Stimulated activated naive CD8-positive, alpha-beta T cell treated with anti-CD3 and anti-CD28 coated beads, Interleukin-15, Interleukin-2, amounts not matched to agents 100 U/mL and 50 U/mL, for 24 hours (primary cell): ENCODE measurements at places on chromosomes 7 and 10.

- DNase-seq = no peak
Measured at GRCh38 chr10:45008524-45009161, 7.9 kb downstream of the ZNF22 start.

DNA sequence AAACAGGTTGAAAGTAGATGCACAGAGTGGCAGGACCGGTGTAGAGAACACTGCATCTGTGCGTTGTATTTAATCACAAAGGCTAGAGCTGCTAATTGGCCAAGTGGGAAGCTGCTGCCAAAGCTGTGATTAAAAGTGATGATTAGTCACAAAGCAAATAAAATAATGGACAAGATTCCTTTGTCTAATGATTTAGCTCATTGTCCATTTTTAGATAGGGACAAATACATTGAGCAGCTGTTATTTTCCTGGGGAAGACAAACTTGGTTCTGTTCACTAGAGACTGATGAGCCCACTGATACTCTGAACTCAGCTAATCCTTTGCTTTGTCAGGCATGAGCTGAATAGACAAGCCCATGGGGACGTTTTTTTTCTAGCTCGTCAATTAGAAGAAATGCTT is 19.7 kb downstream of the UBE3C start:
- no peak for DNase-seq

DNA sequence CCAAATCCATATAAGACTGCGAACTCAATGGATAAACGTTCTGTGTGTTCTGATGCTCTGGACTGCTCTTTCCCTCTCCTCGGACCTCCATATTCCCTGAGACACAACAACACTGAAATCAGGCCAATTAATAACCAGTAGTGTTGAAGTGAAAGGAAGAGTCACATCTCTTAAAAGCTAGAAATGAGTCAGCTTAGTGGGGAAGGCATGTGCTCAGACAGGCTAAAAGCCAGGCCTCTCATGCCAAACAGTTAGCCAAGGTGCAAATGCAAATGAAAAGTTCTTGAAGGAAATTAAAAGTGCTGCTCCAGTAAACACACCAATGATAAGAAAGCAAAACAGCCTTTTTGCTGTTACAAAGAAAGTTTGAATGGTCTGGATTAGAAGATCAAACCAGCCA is 29.3 kb downstream of the TNS3 start:
- no peak for DNase-seq

- no peak for DNase-seq
Measured at GRCh38 chr7:110973196-110973990, 117.5 kb upstream of the LRRN3 start.
